ENCODE measurements at places on chromosomes 7 and 10. TPM values are rescaled to one million over a fixed set of nuclear protein-coding genes. Genes with fewer than 3 reads are reported as not detected.

DNA sequence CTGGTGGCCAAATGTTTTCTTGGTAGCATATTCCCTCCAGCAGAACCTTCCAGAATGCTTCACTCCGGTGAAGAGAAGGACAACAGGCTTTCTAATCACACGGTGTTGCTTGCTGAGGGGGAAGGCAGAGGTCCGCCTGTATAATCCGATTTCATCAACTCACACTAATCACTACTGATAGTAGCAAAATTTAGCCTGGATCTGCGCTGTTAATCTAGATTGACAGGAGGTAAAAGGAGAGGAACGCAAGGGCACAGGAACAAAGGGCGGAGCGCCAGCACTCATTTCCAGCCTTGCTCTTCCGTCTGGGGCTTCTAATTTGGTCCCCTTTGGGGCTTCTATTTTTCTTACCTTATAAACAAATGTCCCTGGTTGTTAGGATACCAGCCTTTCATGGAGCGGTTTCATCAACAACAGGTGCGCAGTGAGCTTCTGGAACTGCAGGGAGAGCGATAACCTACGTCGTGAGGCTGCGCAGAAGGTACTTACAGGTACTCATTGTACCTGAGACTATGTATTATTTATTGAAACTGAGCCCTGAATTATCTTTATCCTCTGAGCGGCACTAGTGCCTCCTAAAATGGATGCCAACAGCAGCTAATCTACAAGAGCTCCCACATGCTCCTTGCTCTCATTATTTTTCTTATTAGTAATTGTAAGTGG lies 150.6 kb downstream of the CACNB2 start:
- no peak overlapping the region for H3K4me3 ChIP-seq
- no peak overlapping the region for H3K27ac ChIP-seq
- no peaks in the 10 kb centered on the region for H3K27me3 ChIP-seq
- no peaks in the 10 kb centered on the region for H3K36me3 ChIP-seq

DNA sequence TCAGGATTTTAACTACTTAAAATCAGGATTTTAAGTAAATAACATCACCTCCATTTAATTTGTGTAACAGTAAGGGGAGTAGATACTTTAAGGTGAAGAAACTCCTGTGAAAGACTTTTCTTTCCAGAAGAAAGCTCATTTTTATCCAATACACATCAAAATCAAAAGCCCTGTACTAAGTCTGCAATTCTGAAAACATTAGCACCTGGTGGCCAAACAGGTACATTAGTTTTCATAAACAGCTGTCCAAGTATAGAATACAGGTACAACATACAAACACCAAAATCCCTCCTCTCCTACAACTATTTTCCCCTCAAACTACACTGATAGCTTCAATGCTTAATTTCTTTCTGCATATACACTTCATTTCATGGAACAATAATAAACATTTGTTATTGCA lies 22.9 kb downstream of the FAM3C start:
- H3K4me1 ChIP-seq: peaks cover 7% of the 10 kb centered on the region
- H3K27me3 ChIP-seq: no peaks in the 10 kb centered on the region
- H3K27ac ChIP-seq: no peak overlapping the region

DNA sequence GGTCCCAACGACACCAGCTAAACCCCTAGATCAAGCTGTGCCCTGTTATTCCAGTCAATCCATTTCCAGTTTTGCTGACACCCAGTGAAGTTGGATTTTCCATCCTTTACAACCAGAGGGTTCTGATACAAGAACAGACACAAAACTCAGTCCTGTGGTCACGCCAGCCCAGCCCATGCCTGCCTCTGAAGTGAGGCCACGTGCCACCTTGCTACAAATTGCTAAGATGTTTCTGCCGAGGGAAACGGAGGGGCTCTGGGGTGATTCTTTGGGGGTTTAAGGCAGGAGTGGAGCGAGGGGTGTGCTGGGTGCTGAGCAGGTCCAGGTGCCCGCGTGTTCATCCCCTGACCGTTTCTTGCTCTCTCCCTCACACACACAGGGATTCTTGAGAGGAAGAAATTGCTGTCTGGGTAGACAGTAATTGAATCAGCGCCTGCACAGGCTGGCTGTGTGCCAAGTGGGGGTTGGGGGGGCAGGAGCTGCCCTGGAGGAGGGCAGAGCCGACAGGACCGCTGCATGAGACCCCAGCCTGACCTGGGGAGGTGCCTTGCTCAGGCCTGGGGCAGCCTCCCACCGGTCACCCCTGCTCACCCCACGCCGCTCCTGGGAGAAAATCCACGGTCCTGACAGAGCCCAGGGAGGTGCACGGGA lies 38.1 kb downstream of the ADAP1 start:
- no peaks in the 10 kb centered on the region for H3K36me3 ChIP-seq
- no peak for DNase-seq
- H3K27me3 ChIP-seq: peaks cover 5% of the 10 kb centered on the region
- H3K4me3 ChIP-seq: no peak overlapping the region
- no peak overlapping the region for H3K27ac ChIP-seq

GRCh38 chr7:51033727-51034520 lies 251.2 kb upstream of the GRB10 start:
- no peaks in the 10 kb centered on the region for H3K27me3 ChIP-seq
- H3K4me3 ChIP-seq: no peak overlapping the region
- H3K36me3 ChIP-seq: peaks cover 5% of the 10 kb centered on the region

DNA sequence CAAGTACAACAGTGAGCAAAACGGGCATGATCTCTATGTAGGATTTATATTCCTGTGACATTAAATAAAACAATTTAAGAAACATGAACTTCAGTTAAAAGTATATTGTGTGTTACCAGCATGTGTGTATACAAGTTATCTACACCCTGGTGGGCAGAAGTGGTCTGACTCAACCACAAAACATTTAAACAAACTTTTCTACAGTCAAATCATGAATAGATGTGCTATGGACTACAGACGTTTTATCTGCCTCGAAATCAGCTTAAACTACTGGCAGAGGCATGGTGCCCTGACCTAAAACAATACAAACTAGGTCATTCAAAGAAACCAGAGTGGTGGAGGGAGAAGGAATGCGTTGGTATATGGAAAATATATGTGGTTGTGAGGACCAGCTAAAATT lies 3.6 kb downstream of the ARL3 start:
- peaks cover 8% of the 10 kb centered on the region for H3K4me1 ChIP-seq
- H3K4me3 ChIP-seq: no peak overlapping the region
- DNase-seq: no peak
- no peaks in the 10 kb centered on the region for H3K36me3 ChIP-seq
- no peak overlapping the region for H3K27ac ChIP-seq
- no peaks in the 10 kb centered on the region for H3K27me3 ChIP-seq

- H3K27me3 ChIP-seq: no peaks in the 10 kb centered on the region
- no peaks in the 10 kb centered on the region for H3K4me1 ChIP-seq
- no peak for DNase-seq
Measured at GRCh38 chr10:94490789-94491039, 54.9 kb upstream of the HELLS start.

DNA sequence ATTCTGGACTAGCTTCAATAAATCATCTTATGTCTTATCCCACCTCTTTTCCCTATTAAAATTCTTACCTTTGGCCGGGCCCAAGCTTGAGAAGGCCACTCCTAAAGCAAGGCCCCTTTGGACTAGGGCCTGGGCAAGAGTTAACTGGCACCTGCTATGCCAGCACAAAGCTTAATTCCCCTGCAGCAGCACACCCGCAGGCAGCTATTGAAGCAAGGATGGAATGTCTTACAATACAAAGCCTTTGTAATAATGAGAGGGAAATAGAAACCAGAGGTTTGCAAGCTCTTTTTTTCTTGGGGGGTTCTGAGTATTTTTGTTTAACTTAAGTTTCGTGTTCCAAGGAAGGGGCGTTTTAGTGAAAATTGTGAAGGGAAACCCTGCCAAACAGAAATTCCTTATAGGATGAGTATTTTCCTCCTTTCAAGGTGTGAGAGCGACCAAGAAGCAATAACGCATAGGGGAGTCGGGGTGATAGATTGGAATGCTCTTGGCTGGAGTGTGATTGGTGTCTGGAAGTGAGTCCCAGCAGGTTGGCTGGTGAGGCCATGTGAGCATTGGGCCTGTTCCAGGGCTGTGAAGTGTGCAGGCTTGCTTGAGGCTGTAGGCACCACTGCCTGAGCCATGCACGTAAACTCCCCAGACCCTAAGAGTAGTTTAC lies 148.5 kb downstream of the KIAA1217 start:
- H3K27me3 ChIP-seq: no peaks in the 10 kb centered on the region
- no peak for DNase-seq
- H3K4me1 ChIP-seq: peaks cover 8% of the 10 kb centered on the region
- H3K36me3 ChIP-seq: no peaks in the 10 kb centered on the region
- no peak overlapping the region for H3K4me3 ChIP-seq
- H3K27ac ChIP-seq: no peak overlapping the region

DNA sequence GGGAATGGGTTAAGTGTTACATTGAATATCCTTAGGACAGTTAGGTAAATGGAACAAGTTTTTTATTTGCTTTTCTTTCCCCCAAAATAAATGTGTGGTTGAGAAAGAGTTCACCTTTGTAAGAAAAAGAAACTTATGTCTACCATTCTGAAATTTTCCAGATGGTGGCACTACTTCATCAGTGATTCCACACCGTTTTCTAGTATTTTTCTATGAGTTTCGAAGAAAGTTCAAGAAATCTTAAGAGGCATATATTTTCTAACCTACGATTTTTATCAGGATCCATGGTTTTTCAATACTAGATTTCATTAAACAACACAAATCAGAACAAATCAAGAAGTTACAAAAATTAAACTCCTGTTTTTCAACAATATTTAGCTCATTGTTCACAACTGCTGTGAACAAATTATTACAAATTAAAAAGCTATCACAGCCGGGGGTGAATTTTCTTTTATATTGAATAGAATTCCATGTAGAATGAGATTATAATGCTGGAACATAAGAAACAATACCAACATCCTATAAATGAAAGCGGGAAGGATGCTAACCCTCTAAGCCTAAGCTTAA lies 163.1 kb upstream of the NPVF start:
- peak overlapping the region; percentile 71 for H3K27ac ChIP-seq
- no peaks in the 10 kb centered on the region for H3K4me1 ChIP-seq
- H3K36me3 ChIP-seq: no peaks in the 10 kb centered on the region
- no peak for DNase-seq
- no peak overlapping the region for H3K4me3 ChIP-seq
- H3K27me3 ChIP-seq: no peaks in the 10 kb centered on the region

DNA sequence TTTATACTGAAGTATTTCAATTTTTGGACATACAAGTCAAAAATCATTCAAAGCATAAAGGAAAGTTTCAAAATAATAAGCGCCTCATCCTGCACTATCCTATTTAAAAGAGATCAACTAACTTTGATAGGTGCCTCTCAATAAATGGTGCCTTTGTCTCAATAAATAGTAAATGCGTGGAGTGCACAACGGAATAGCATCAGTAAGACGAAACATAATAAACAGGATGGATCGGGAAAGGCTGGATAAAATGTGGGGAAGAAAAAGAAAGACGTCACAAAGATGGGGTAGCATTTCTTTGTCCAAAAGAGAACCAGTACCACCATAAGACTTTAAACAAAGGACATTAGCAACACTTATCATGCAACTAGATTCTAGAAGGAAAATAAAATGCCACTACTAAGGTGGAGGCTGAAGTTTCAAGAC lies 571 bp upstream of the PRKAR2B start:
- no peaks in the 10 kb centered on the region for H3K36me3 ChIP-seq
- peaks cover 9% of the 10 kb centered on the region for H3K4me1 ChIP-seq
- H3K27me3 ChIP-seq: peaks cover 32% of the 10 kb centered on the region
- H3K27ac ChIP-seq: peak overlapping the region; percentile 39

- H3K4me3 ChIP-seq: no peak overlapping the region
- H3K4me1 ChIP-seq: no peaks in the 10 kb centered on the region
- H3K27ac ChIP-seq: no peak overlapping the region
- no peak for DNase-seq
- no peaks in the 10 kb centered on the region for H3K27me3 ChIP-seq
Measured at GRCh38 chr10:77763453-77764430, 126.1 kb upstream of the KCNMA1 start.

DNA sequence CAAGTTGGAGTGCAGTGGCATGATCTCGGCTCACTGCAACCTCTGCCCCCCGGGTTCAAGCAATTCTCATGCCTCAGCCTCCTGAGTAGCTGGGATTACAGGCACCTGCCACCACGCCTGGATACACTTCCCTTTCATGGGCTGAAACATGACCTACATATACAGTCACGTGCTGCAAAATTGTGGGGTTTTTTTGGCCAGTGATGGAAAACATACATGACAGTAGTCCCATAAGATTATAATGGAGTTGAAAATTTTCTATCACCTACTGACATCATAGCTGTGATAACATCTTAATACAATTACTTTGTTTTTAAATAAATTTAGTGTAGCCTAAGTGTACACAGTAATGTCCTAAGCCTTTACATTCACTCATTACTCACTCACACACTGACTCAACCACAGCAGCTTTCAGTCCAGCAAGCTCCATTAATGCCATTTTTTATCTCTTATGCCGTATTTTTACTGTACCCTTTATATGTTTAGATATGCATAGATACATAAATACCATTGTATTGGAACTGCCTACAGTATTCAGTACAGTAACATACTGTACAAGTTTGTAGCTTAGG lies 79.9 kb upstream of the TMEM196 start:
- no peak overlapping the region for H3K4me3 ChIP-seq
- H3K27ac ChIP-seq: no peak overlapping the region
- no peaks in the 10 kb centered on the region for H3K27me3 ChIP-seq
- no peak for DNase-seq
- no peaks in the 10 kb centered on the region for H3K4me1 ChIP-seq

DNA sequence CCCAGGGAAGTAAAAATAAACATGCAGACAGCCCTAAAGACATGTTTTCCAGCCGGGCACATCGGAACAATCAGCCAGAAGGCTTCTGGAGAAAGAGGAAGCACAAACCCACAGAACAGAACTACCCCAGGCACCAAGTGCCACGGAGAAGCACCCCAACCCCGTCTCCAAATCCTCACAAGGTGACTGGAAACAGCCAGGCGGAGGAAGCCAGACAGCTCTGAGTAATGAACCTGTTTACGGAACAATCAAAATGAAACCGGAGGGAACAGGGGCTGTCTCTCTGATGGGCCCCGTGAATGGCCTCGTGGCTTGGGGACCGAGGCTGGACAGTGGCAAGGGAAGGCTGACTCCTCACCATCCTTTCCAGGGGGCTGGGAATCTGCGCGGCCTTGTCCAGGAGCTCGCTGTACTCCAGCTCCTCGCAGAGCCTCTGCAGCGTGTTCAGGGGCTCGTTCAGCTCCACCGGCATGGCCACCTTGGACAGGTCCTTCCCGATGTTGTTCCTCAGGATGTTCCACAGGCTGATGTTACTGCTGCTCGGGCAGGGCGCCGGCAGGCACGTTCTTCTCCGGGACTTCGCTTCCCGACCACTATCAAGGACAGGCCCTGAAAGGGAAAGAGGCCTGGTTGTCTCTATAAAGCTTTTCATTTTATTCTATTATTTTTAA lies 77.0 kb upstream of the GSDME start:
- no peak for DNase-seq
- peak overlapping the region; percentile 20 for H3K27ac ChIP-seq
- H3K27me3 ChIP-seq: no peaks in the 10 kb centered on the region
- H3K4me1 ChIP-seq: peaks cover 26% of the 10 kb centered on the region

The CTAGE4 gene
- total RNA-seq: 1.5 TPM

The PDZD7 gene
- 0.19 TPM for total RNA-seq

The EMX2 gene
- total RNA-seq: not detected

The HOXA13 gene
- not detected for total RNA-seq

The PKD1L1 gene
- total RNA-seq: not detected

Data from esophagus squamous epithelium (tissue), 5 donors.